ENCODE measurements at places on chromosomes 2 and 18. TPM values are rescaled to one million over a fixed set of nuclear protein-coding genes. Genes with fewer than 3 reads are reported as not detected.

CHRNG gene
- total RNA-seq = not detected

HOXD12 gene
- not detected for total RNA-seq

MFSD2B gene
- total RNA-seq = 0.14 TPM

GLS gene
- 163 TPM for total RNA-seq

GALR1 gene
- total RNA-seq = not detected

ALPI gene
- not detected for total RNA-seq

MRO gene
- 0.05 TPM for total RNA-seq

POU3F3 gene
- total RNA-seq = not detected

RAB17 gene
- 0.21 TPM for total RNA-seq

BMP10 gene
- not detected for total RNA-seq

ARHGAP25 gene
- 0.19 TPM for total RNA-seq

IL1F10 gene
- total RNA-seq = not detected

TXNDC2 gene
- total RNA-seq = 0.10 TPM

SNX17 gene
- 147 TPM for total RNA-seq

DSEL gene
- 0.27 TPM for total RNA-seq

NTSR2 gene
- not detected for total RNA-seq

GREB1 gene
- total RNA-seq = 2.8 TPM

DNER gene
- 10.2 TPM for total RNA-seq

SNTG2 gene
- not detected for total RNA-seq

DOK6 gene
- not detected for total RNA-seq

DNAJC5G gene
- total RNA-seq = not detected

CYP27A1 gene
- 0.15 TPM for total RNA-seq

GYPC gene
- not detected for total RNA-seq

OR6B2 gene
- not detected for total RNA-seq

CRYGD gene
- total RNA-seq = not detected

PID1 gene
- 2.9 TPM for total RNA-seq

GKN2 gene
- total RNA-seq = 2.4 TPM

SPDYA gene
- total RNA-seq = 0.32 TPM

ITGB6 gene
- 1.3 TPM for total RNA-seq

ASXL3 gene
- total RNA-seq = not detected

MLPH gene
- 251 TPM for total RNA-seq

ADRA2B gene
- total RNA-seq = 0.05 TPM

MC5R gene
- total RNA-seq = not detected
